AG10803 (cell line): ENCODE measurements at places on chromosomes 16 and 17.

GRCh38 chr17:81033535-81034167, 1.3 kb upstream of the BAIAP2 start:
- DNase-seq, result no peak

GRCh38 chr16:73066927-73067670, 19.2 kb upstream of the ZFHX3 start:
- no peak for DNase-seq

DNA sequence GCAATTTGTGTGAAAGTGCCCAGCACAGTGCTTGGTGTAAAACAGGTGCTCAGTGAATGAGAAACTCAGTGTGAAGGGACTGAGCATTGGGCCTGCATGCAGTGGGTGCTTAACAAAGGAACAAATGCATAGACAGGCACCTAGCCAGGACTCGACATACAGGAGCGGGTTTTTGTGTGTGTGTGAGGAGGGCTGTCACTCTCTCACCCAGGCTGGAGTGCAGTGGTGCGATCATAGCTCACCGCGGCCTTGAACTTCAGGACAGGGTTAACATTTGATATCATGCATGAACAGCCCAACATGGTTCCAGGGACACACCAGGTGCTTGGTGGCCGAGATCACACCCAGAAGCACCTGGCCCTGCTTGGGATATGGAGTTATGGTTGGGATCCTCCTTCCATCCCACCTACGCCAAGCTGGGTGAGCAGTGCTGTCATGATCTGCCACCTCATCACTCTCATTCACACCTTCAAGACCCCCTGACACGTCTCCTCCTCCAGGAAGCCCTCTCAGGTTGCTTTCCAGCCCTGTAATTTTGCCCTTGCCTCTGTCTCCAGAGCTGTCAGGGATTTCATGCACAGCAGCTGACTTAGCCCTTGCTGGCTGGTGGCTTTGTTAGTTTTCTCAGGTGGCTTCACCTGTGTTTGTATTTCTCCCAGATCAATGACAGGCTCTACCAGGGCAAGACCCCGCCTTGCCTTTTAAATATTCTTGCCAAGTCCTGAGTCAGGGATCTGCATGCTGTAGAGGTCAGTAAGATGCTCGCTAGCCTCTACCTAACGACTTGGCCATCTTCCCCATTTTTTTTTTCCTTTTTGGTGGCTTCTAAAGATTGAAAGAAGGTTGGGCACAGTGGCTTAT, 66.4 kb downstream of the OR1D5 start:
- DNase-seq, result no peak

DNA sequence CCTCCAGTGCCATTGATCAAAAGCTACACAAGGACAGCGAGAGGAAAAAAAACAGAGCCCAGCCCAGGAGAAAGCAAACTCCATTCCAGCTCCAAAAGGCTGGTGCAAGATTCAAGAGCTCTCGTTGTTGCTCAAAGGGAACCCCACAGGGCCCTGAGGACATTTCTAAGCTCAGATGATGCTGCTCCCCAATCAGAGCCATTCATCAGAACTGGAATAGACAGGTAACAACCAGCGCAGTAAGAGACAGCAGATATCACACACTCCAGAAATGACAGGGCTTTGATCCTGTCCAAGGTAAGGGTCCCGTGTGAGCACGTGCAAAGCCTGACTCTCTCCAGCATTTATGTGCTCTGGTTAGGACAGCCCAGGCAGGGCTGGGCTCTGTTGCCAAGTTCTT, 20.1 kb downstream of the PMP22 start:
- DNase-seq, result no peak

DNA sequence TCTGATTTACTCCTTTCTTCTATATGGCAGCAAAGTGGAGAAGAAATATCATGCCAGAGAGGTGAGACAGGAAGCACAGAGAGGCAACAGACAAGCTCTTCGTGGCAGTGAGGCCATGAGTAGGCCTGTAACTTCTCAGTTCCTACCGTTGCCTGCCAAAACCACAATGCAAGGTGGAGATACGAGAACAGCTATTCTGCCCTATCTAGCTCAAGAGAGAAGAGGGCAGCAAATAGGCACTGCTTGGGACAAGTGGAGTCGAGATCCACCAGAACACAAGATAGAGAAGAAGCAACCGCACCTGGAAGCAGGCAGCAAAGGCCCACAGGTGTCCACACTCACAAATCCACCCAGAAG, 24.8 kb downstream of the RANBP10 start:
- no peak for DNase-seq

- peak; percentile 59 for DNase-seq
Observed at GRCh38 chr16:77171745-77172635, 19.0 kb upstream of the MON1B start.

DNA sequence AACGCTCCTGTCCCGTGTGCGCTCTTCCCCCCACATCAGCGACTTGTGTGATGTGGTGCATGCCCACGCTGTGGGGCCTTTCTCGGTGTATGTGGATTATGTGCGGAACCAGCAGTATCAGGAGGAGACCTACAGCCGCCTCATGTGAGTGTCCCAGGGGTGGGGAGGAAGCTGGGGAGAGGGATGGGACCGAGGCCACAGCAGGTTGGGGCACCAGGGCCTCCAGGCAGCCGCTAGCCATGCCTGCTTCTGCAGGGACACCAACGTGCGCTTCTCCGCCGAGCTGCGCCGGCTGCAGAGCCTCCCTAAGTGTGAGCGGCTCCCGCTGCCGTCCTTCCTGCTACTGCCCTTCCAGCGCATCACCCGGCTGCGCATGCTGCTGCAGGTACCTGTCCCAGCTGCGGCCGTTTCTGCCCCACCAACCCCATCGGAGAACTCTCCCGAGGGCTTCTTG, 5.8 kb downstream of the ARHGEF15 start:
- no peak for DNase-seq

DNA sequence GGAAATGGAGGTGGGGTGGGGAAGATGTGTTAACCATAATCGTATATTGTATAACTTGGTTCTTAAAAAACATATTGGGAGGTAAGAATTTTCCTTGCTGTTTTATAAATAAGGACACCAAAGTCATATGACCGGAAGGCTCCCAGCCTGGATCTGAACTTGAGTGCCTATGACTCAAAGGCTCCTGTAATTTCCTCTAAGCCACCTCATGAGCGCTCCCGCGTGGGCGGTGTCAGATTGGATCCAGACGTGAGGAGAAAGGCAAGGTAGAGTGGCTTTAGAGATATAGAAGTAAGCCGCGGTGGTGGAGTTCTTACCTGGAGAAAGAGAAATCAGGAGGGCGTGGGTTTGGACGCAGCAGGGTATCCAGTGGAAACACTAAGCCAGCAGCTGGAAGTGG, 196.2 kb upstream of the NLRP1 start:
- peak; percentile 66 for DNase-seq

- peak; percentile 24 for DNase-seq
Observed at GRCh38 chr16:65445313-65446260, 323.7 kb upstream of the CDH11 start.

DNA sequence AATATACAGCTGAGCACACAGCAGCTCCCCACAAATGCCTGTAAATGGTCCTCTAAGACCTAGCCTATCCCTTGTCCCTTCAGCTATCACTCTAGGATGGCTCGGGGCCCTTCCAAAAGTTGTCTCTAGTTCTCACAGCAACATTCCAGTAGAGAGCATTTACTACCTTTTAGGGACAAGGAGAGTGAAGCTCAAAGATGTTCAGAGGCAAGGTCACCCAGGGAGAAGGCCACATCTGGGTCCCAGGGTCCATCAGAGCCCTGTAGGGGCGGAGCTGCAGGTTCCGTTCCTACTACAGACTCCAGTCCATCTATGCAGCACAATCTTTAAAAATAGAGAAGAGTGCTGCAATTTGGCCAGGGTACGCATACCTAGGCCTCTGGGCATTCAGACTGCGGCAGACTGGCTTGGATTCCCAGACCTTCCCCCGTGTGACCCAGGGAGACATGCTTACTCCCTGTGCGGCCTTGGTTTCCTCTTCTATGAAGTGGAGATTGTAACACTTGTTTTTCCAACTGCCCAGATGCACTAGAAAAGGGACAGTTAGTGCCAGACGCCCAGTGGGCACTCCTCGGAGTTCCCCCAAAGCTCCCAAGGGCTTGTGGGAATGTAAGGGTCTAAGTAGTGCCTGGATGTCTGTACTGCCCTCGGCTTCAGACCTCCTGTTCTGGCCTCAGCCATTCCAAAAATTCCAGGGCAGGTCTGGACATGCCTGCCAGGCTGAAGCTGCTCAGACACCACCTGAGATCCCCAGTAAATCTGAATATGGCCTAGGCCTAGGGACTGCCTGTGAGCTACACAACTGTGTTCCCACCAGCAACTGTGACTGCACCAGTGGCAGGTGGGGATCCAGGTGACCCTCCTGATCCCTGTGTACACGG, 2.5 kb downstream of the SLC12A4 start:
- DNase-seq, result peak; percentile 46
